Stimulated activated CD8-positive, alpha-beta memory T cell treated with anti-CD3 and anti-CD28 coated beads, Interleukin-4, amount 100 ng/mL, for 1 hour (primary cell): ENCODE measurements at places on chromosomes 7 and 10.

GRCh38 chr10:102322914-102323313 is 72.6 kb upstream of the NFKB2 start:
- no peak for DNase-seq

DNA sequence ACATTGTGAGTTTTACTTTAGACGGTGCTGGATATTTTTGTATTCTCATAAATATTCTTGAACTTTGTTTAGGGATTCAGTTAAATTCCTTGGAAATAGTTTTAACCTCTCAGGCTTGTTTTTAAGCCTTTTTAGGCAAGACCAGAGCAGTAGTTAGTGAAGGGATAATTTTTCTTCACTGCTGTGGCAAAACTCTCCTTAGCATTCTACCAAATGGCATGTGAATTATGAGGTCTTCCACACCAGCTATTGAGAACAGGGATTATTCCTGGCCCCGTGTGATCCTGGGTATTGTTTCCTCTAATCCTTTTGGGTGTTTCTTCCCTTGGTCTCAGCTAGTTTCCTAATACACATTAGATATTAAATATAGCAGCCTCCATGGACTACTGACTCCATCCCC is 46.2 kb downstream of the CCDC71L start:
- DNase-seq: no peak

GRCh38 chr7:50531928-50532327 is 33.3 kb downstream of the DDC start:
- no peak for DNase-seq

GRCh38 chr7:78695826-78696225 is 757.6 kb downstream of the MAGI2 start:
- DNase-seq: no peak

- no peak for DNase-seq
Observed at GRCh38 chr10:43190775-43191174, 52.5 kb downstream of the CSGALNACT2 start.

DNA sequence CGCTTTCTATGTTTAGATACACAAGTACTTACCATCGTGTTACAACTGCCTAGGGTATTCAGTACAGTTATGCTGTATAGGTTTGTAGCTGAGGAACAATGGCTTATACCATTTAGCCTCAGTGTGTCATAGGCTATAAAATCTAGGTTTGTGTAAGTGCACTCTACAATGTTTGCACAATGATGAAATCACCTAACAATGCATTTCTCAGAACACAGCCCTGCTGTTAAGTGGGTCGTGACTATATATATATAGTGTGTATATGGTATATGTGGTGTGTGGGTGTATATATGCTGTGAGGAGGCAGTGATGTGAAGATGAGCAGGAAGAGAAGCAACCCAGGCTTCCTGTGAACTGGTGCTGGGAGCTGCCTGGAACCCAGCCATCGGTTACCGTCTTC is 65.6 kb upstream of the MKI67 start:
- no peak for DNase-seq

DNA sequence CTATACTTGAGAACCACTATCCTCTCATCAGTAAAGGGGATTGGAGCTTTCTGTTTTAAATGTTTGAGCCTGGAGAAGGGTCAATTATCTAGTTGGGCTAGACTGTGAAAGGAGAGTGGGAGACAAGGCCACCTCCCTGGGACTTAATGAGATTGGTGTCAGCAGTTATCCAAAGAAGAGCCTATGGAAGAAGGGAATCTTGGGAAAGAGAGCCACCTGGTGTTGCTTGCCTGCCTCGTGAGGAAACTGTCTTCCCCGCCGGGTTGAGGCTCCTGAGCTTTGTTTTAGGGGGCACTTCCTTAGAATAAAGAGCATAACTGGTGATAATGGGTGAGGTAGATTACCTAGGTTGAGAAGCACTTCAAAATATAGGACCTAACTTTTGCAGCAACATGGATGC is 32.0 kb upstream of the ABCB4 start:
- DNase-seq: no peak

DNA sequence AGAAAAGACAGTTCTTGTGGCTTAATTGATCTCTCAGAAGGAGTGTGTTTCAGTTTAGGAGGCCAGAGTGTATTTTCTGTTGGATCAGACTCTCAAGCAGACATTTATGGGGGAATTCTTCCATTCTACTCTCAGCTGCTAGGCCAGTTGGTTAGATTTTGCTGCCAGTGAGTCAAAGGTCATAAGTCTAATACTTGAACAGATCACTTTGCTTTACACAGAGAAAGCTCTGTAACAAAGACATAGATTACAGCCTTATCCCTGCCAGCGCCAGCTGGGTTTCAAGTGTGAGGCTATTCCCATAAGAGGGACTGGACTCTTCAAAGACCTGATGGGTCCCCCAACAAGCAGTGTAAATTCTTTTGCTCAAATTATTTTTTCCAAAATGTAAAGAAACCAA is 145.6 kb upstream of the SEMA3C start:
- no peak for DNase-seq

- no peak for DNase-seq
Observed at GRCh38 chr7:80463272-80463920, 48.5 kb downstream of the GNAT3 start.

DNA sequence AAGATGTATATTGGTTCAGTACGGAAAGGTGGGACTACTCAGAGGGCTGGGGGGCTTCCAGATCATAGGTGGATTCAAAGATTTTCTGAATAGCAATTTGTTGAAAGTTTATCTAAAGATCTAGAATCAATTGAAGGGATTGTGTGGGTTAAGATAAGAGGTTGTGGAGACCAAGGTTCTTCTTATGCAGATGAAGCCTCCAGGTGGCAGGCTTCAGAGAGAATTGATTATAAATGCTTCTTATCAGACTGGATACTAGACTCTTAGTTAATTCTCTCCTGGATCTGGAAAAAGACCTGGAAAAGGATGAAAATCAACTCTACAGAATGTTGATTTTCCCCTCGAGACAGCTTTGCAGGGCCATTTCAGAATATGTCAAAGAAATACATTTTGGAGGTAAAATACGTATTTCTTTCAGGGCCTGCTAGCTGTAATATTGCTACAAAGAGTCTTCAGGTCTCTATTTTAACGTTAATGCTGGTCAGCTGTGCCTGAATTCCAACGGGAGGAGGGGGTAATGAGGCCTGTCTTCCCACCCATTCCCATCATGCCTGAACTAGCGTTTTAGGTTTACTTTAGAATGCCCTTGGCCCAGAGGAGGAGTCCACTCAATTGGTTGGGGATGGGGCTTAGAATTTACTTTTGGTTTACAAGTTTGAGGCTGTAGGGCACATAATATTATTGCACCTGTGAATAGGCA is 12.8 kb upstream of the GPR15LG start:
- no peak for DNase-seq

GRCh38 chr7:146892151-146892550 is 775.5 kb downstream of the CNTNAP2 start:
- DNase-seq: no peak

GRCh38 chr7:26112203-26112740 is 39.7 kb upstream of the NFE2L3 start:
- DNase-seq: no peak

- DNase-seq: no peak
Observed at GRCh38 chr7:112056409-112056808, 149.8 kb downstream of the DOCK4 start.

GRCh38 chr10:624605-625332 is 64.7 kb downstream of the DIP2C start:
- DNase-seq: no peak

- no peak for DNase-seq
Observed at GRCh38 chr7:48099781-48100180, 10.7 kb downstream of the UPP1 start.

DNA sequence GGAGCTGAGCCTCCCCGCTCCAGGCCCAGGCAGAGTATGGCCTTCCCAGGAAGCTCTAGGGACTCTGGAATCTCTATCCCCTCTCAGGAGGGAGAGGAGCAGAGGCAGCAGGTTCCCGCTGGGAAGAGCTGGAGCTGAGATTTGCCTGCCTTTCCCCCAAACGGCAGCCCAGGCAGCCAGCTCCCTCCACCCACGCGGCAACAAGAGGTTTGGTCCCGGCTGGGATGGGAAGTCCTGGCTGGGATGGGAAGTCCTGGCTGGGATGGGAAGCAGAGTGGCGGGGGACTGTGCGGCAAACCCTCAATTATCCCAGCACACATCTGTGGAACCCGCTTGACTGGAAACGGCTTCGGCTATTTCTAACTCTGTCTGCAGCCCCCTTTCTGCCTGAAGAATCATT is 223.0 kb downstream of the ELFN1 start:
- DNase-seq: no peak

DNA sequence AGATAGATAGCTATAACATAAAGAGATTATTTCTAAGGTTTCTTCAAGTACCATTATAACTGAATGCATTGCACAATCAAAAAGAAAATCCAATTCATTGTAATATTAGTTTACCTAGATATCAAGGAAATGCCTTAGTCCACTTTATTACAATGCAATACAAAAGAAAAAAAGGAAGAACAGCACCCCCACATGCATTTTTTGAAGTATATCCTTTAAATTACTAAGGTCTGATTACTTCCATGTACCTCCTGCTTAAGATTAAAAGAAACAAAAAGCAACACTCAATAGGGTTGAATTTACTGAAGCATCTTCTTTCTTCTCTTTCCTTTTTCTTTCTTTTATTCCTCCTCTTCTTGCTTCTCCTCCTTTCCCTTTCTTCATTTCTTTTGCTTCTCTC is 973.8 kb upstream of the LRRTM3 start:
- no peak for DNase-seq

DNA sequence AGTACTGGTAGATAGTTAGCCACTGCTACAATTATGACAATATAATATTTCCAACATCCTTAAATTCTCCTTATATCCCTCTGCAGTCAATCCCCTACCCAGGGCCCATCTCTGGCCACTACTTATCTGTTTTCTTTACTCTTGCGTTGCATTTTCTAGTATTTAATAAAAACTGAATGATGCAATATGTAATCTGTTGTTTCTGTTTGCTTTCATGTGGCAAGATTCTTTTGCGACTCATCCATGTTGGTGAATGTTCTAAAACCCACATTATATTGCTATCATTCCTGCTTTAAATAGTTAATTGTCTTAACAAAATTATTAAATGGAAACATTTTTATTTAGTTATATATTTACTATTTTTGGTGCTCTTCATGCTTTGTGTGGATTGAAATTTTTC is 338.5 kb downstream of the MDFIC start:
- DNase-seq: no peak

- no peak for DNase-seq
Observed at GRCh38 chr7:98084631-98085030, 22.0 kb upstream of the LMTK2 start.

- no peak for DNase-seq
Observed at GRCh38 chr10:85613391-85613790, 753.2 kb downstream of the GRID1 start.

DNA sequence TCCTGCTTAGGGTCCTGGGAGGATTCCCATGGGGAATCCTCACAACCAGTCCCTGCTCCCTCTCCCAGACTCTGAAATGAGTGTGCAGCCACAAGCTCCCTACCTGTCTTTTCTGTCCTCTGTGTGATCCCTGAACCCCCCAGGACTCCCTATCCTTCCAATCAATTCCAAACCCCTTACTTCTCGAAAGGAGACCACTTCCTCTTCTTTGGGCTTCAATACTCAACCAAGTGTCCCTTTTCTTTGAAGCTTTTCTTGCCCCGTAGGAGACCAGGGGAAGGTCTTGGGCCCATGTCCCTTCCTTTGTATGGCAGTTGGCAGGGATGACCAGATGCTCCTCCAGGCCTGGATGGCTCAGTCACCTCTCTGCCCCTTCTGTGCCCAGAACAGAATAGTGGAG is 1.7 kb downstream of the AEBP1 start:
- no peak for DNase-seq

DNA sequence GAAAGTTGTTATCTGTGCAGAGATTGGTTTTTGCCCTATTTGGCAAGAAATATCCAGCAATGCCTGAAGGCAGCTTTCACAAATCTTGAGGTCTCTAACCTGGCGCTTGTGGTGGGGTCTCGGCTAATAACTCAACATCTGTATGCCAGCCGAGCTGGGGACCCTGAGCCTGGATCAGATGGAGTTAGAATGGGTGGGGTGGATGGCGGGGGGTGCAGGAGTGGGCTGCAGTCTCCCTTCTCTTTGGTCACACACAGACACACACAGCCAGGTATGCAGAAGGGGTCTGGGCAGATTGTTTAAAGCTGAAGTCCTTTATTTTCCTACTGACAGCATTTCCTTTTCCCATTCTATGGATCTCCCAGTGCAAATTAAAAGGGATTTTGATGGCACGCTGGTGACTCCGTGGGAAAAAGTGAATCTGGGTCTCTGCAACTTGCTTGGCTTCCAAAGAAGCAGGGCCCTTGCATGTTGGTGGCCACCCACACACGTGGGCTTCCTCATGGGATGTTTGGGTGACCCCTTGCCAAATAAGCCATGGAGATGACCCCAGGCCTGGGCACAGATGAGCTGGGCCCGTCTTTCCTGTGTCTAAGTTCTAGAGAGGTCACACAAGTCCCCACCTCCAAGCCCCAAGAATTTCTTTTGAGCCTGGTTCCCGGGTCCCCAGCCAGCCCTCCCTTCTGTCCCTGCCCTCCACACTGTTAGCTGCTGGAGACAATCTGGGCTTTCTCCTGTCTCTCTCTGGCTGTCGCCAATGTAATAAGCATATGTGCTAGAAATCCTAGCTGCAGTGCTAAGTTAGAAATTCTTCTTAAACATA is 39.9 kb upstream of the EMX2 start:
- no peak for DNase-seq

- DNase-seq: no peak
Observed at GRCh38 chr10:100151723-100152300, 34.0 kb downstream of the ERLIN1 start.

DNA sequence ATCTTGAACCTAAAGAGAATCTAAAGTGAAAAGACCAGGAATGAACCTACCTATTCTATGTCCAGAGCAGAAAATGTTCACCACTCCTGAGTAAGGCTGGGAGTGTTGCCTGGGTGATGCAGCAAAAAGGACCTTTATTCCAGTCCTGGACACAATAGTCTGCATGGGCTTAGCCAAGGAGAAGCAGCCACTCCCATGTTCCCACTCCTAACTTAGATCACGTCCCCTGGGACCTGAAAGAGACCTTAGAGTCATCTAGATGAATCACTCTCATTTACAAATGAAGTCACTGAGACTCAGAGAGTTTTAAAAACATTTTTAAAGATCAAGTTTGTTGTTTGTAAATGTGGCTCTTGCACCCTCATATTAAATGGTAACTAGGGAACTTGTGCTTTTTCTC is 763.4 kb downstream of the KCNMA1 start:
- no peak for DNase-seq

GRCh38 chr10:127738512-127739424 is 1.8 kb downstream of the FOXI2 start:
- no peak for DNase-seq

DNA sequence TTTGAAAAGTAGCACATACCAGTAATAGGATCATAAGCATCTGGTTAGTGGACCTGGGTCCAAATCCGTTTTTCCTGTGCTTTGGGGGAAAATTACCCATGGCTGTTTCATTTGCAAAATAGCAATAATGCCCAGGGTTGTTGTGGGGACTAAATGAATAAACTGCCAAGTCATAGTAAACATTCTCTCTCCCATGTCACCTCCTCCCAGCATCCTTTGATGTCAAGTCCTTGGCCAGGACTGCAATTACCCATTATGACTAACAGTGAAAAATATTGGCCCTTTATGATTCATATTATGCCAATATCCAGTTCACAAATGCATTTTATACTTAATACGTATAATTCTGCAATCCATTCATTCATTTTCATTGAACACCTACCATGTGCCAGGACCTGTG is 23.0 kb downstream of the TOMM7 start:
- no peak for DNase-seq
